ENCODE measurements at places on chromosomes 6 and 20.

DNA sequence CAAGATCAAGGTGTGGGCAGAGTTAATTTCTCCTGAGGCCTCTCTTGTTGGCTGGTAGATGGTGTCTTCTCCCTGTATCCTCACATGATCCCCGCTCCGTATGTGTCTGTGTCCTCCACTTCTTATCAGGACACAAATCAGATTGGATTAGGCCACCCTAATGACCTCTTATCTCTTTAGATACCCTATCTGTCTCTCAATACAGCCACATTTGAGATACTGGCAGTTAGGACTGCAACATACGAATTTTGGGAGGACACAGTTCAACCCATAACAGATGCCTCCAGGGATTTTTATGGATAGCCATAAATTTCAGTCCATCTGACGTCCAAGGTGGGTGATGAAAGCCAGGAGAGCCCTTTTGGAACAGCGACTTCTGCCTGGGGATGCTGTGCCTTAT, 369.0 kb downstream of the NRN1 start:
- no peak for DNase-seq

DNA sequence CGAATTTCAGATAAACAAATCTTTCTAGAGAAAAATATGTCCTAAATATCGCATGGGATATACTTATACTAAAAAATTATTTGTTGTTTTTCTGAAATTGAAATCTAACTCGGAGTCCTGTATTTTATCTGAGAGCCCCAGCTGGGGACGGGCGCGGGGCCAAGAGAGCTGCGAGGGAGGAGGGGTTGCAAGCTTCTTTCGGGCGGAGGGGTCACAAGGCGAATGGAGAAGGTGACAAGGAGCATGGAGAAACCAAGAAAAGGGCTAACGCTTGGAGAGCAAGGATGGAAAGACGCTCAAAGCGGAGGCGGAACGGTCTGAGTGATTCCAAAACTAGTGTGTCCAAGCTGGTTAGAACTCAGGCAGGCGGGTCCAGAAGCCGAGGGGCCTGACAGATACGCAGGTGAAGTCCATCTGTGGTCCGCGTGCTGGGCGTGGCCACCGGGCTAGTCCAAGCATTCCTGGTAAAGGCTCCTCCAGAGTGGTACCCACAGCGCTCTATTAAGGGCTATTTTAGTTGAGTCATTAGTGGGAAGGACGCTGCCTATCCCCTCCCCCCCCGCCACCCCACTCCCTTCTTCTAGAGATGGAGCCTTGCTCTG, 41.5 kb upstream of the ZNFX1 start:
- DNase-seq: no peak

DNA sequence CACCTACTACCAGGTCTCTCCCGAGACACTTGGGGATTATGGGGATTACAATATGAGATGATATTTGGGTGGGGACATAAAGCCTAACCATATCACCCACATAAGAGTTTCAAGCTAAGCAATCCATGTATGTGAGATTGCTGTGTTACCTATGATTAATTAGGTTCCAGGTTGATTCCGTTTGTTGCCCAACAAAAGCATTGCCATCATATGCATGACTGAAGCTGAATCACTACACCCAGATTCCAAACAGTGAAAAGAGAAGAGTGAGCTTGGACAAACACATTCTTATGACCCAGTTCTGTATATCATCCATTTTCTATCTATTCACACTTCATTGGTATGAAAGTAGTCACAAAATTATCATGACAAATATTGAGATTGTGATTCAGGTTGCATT, 952.5 kb upstream of the MAN1A1 start:
- DNase-seq: no peak

DNA sequence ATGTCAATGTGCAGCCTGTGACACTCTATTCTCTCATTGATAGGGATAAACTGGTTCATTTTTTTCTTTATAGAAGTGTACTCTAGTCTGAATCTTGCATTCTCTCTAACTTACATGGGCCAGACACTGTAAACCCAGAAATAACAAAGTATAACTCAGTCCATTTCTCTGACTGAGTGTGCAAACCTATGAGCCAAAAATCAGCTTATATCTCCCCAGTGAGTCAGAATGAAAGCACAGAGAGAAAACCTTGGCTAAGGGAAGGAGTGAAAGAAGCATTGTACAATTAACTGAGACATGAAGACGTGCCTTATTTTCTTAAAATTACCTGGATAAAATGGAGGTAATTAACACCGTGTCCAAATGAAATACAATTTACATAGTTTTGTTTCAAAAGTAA, 436.9 kb upstream of the IMPG1 start:
- no peak for DNase-seq

GRCh38 chr20:25541676-25542075, 43.7 kb downstream of the NINL start:
- no peak for DNase-seq

Data from anterior cingulate cortex (tissue), 58 donors.